ENCODE measurements at places on chromosomes 13 and 19. TPM values are rescaled to one million over a fixed set of nuclear protein-coding genes. Genes with fewer than 3 reads are reported as not detected.
A peak's percentile ranks its signal among the peaks of the same experiment; 100 is the strongest.

Gene CATSPERD
- not detected for total RNA-seq

Gene LIM2
- not detected for total RNA-seq

Gene ZNF585A
- total RNA-seq, result 9.0 TPM

Gene LYPD5
- total RNA-seq, result 0.48 TPM

Gene PEX11G
- total RNA-seq, result 1.2 TPM

Gene PSG7
- total RNA-seq, result not detected

Gene ATCAY
- not detected for total RNA-seq

Gene C1QTNF9
- total RNA-seq, result not detected

- H3K36me3 ChIP-seq, result 0 out of 2 replicates have a peak, but pooled peaks cover 5% of the 10 kb centered on the region
- DNase-seq, result no peak
- H3K4me1 ChIP-seq, result peaks cover 27% of the 10 kb centered on the region
- H3K27me3 ChIP-seq, result peaks cover 10% of the 10 kb centered on the region
- no peak overlapping the region for H3K4me3 ChIP-seq
- no peak overlapping the region for H3K27ac ChIP-seq
Measured at GRCh38 chr19:2374808-2375207, 14.7 kb downstream of the TMPRSS9 start.

GRCh38 chr13:79749984-79750551 is 269.1 kb downstream of the NDFIP2 start:
- no peaks in the 10 kb centered on the region for H3K36me3 ChIP-seq
- H3K4me3 ChIP-seq, result peak overlapping the region; percentile 28
- H3K27me3 ChIP-seq, result peaks cover 2% of the 10 kb centered on the region

- no peaks in the 10 kb centered on the region for H3K27me3 ChIP-seq
- peaks cover 27% of the 10 kb centered on the region for H3K36me3 ChIP-seq
- peak overlapping the region; percentile 16 for H3K27ac ChIP-seq
- DNase-seq, result no peak
- H3K4me3 ChIP-seq, result no peak overlapping the region
- peaks cover 25% of the 10 kb centered on the region for H3K4me1 ChIP-seq
Measured at GRCh38 chr13:79919091-79919490, 421.8 kb downstream of the SPRY2 start.

DNA sequence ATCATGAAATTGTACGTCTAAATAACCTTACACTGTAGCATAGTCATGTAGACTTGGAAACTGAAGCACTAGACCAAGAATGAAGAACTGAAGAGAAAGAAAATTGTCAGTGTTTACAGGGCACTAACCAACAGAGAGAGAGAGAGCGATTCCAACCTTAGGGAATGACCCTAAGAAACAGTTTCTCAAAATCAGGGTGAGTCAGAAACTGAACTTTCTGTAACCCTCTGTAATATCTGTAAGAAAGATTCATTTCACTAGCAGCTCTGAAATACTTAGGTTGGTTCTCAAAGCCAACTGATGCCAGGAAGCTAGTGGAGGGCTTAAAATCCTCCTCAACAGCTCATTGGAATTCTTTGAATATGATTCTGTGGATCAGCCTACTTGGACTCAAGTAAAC is 936.9 kb downstream of the EFNB2 start:
- H3K4me1 ChIP-seq, result peaks cover 42% of the 10 kb centered on the region
- H3K4me3 ChIP-seq, result no peak overlapping the region
- no peaks in the 10 kb centered on the region for H3K36me3 ChIP-seq
- no peaks in the 10 kb centered on the region for H3K27me3 ChIP-seq
- H3K27ac ChIP-seq, result peak overlapping the region; percentile 41

- peaks cover 25% of the 10 kb centered on the region for H3K4me1 ChIP-seq
- H3K4me3 ChIP-seq, result no peak overlapping the region
- no peaks in the 10 kb centered on the region for H3K36me3 ChIP-seq
- DNase-seq, result no peak
Measured at GRCh38 chr19:45172173-45172572, 5.9 kb downstream of the TRAPPC6A start.

DNA sequence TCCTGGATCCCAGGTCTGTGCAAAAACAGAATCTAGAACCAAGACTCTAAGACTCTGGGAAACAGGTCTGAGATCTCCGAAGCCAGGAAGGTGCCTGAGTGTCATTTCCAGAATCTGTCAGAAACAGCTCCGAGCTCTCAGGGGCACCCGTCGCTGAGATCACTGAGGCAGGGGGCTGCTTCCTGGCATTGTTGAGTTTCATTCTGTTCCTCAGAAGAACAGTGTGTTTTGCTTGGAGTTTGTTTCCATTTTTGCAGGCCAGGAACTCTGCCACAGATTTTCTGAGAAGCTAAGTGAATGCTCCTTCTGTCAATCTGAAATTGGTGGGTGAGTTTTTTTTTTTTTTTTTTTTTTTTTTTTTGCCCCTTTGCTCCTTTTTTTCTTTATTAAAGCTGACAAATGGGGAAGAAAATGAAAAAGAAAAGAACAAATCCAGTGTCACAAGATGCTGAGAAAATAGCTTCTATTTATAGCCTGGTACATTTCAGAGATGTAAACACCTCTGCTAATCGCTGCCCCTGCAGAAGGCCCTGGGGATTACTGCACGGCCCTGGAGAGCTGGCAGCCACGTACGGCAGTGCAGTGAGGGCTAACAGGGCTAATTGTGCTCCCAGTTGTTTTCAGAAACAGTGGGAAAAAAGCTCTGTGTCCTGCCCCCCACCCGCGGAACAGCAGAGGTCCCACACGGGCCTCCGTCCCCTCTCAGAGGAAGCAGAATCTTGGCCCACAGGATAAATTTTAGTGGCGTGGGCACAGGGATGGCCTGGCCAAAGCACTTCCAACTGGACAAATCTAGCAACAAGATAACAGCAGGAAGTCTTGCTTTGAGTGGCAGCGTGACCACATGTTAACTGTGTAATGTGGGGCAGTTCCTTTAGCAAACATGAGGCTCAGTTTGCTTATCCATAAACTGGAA is 237.6 kb upstream of the IRS2 start:
- H3K36me3 ChIP-seq, result 0 out of 2 replicates have a peak, but pooled peaks cover 5% of the 10 kb centered on the region
- H3K27me3 ChIP-seq, result no peaks in the 10 kb centered on the region
- no peak overlapping the region for H3K4me3 ChIP-seq
- peaks cover 6% of the 10 kb centered on the region for H3K4me1 ChIP-seq

DNA sequence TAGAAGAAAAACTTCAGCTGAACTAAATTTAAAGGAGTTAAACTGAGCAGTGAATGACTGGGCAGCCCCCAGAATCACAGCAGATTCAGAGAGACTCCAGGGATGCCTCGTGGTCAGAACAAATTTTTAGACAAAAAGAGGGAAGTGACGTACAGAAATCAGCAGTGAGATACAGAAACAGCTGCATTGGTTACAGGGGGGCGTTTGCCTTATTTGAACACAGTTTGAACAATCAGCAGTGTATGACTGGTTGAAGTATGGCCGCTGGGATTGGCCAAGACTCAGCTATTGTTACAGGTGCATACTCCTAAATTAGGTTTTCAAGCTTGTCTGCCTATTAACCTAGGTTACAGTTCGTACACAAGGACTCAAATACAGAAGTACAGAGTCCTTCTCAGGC is 2.2 kb upstream of the SPRYD7 start:
- no peaks in the 10 kb centered on the region for H3K36me3 ChIP-seq
- no peaks in the 10 kb centered on the region for H3K27me3 ChIP-seq
- H3K27ac ChIP-seq, result no peak overlapping the region

GRCh38 chr13:74825152-74825937 is 656.6 kb downstream of the TBC1D4 start:
- H3K36me3 ChIP-seq, result no peaks in the 10 kb centered on the region
- DNase-seq, result peak; percentile 59
- no peak overlapping the region for H3K27ac ChIP-seq
- H3K4me3 ChIP-seq, result no peak overlapping the region
- H3K27me3 ChIP-seq, result no peaks in the 10 kb centered on the region
- peaks cover 14% of the 10 kb centered on the region for H3K4me1 ChIP-seq

DNA sequence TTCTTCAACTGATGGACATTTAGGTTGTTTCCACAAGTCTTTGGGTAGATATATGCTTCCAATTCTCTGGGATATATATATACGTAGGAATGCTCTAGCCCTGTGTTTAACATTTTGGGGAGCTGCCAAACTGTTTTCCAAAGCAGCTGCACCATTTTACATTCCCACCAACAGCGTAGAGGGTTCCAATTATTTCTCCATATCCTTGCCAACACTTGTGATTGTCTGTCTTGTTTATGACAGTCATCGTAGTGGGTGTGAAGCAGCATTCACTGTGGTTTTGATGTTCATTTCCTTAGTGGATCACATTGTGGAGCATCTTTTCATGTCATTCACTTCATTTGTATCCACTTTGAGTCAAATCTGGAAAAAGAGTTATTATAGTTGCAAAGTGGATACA is 4.7 kb upstream of the CBLC start:
- DNase-seq, result no peak
- H3K4me3 ChIP-seq, result no peak overlapping the region
- 0 out of 2 replicates have a peak overlapping the region, but pooled peaks have one; percentile 24 for H3K27ac ChIP-seq
- peaks cover 40% of the 10 kb centered on the region for H3K4me1 ChIP-seq

GRCh38 chr13:20904908-20905307 is 2.4 kb upstream of the XPO4 start:
- no peak overlapping the region for H3K4me3 ChIP-seq
- DNase-seq, result no peak
- peaks cover 12% of the 10 kb centered on the region for H3K27me3 ChIP-seq
- no peaks in the 10 kb centered on the region for H3K36me3 ChIP-seq
- no peak overlapping the region for H3K27ac ChIP-seq
- peaks cover 21% of the 10 kb centered on the region for H3K4me1 ChIP-seq

DNA sequence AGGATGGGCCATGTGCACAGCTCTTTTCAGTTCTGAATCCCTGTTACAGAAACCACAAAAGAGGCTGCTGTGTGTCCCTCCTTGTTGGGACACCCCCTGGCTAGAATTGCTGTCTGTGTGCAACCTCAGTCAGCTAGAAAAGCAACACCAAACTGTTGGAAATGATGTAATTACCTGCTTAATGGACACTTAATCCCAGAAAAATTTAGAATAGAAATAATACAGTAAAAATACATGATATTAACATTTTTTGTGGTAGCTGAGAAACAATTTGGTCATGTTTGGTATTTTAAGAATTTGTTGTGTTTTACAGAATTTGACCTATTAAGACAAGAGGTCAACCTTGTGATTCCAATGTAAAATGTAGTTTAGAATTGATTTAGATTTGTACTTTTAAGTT is 46.8 kb downstream of the FAM124A start:
- H3K4me1 ChIP-seq, result peaks cover 24% of the 10 kb centered on the region
- H3K4me3 ChIP-seq, result no peak overlapping the region
- peak; percentile 43 for DNase-seq
- no peak overlapping the region for H3K27ac ChIP-seq
- peaks cover 1% of the 10 kb centered on the region for H3K27me3 ChIP-seq

GRCh38 chr19:11435833-11436313 is 438 bp downstream of the PRKCSH start:
- peaks cover 4% of the 10 kb centered on the region for H3K36me3 ChIP-seq
- 0 out of 2 replicates have a peak, but pooled peaks cover 3% of the 10 kb centered on the region for H3K27me3 ChIP-seq
- H3K4me3 ChIP-seq, result peak overlapping the region; percentile 99
- H3K27ac ChIP-seq, result peak overlapping the region; percentile 92
- DNase-seq, result peak; percentile 11

DNA sequence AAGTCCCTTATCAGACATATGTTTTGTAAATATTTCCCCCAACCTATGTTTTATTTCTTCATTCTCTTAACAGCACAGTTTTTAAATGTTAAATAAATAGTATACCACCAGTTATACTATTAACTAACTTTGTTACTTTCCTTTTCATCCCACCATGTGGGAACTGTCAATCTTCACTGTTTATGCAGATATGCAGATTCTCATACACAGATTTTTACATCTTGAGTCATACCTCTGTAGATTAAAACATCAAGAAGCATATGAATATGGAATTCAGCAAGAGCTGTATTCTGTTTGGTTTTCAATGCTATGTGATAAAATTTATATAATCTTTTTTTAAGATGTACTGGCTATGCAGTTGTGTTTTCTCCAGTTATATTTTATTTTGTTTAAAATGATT is 566.3 kb downstream of the LIG4 start:
- H3K27me3 ChIP-seq, result no peaks in the 10 kb centered on the region
- DNase-seq, result no peak
- no peak overlapping the region for H3K27ac ChIP-seq

DNA sequence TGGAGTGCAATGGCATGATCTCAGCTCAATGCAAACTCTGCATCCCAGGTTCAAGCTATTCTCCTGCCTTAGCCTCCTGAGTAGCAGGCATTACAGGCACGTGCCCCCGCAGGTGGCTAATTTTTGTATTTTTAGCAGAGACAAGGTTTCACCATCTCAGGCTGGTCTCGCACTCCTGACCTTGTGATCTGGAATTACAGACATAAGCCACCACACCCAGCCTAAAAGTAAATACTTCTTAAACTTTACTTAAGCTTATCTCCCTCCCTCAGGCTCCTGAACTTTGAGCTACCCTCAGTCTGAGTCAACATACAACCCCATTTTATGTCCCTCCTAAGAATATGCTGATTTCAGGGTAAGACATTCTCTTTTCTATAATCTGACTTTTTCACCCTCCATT is 66.1 kb downstream of the ZNF486 start:
- no peak overlapping the region for H3K27ac ChIP-seq
- H3K36me3 ChIP-seq, result peaks cover 44% of the 10 kb centered on the region
- no peaks in the 10 kb centered on the region for H3K27me3 ChIP-seq
- H3K4me3 ChIP-seq, result no peak overlapping the region
- no peak for DNase-seq
- H3K4me1 ChIP-seq, result no peaks in the 10 kb centered on the region

GRCh38 chr19:5492635-5493409 is 37.6 kb downstream of the ZNRF4 start:
- DNase-seq, result no peak
- peaks cover 72% of the 10 kb centered on the region for H3K27me3 ChIP-seq
- no peaks in the 10 kb centered on the region for H3K36me3 ChIP-seq

DNA sequence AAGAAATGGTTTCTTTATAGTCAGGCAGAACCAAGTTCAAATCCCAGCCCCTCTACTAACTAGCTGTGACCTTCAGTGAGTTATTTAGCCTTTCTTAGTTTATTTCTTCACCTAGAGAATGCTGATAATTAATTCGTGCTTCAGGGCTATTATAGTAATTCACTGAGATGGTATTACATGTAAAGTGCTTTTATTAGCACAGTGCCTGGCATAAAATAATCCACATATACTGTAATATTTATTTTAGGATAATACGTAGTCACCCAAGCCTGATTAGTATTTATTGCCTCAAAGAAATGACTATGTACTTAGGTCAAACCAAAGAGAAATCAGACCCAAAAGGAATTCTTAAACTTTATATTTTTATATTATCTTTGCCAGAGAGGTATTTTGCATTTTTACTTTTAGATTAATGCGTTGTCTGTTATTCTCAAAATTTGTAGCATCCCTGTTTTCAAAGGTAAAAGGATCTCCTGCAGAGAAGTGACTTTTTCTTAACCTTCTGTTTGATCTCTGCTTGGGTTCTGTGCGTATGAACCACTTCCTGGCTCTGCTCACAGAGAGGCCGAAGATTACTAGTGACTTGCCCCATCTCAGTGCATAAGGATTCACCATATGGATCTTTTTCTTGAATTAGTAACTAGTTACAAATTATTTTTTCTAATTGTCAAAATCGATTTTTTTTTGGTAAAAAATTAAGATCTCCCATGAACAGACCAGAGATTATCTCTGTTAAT is 19.7 kb downstream of the UBAC2 start:
- H3K27me3 ChIP-seq, result no peaks in the 10 kb centered on the region
- no peak overlapping the region for H3K4me3 ChIP-seq
- no peak for DNase-seq
- H3K36me3 ChIP-seq, result peaks cover 9% of the 10 kb centered on the region

- peaks cover 10% of the 10 kb centered on the region for H3K27me3 ChIP-seq
- no peaks in the 10 kb centered on the region for H3K36me3 ChIP-seq
- DNase-seq, result no peak
- H3K4me1 ChIP-seq, result peaks cover 10% of the 10 kb centered on the region
- H3K4me3 ChIP-seq, result no peak overlapping the region
Measured at GRCh38 chr13:50712881-50713280, 130.6 kb downstream of the DLEU7 start.

Measured in HFFc6 (cell line).